Activated B cell treated with CpG ODN at 0.5 μM for 24 hours (primary cell): ENCODE measurements at places on chromosomes 1 and 21.

DNA sequence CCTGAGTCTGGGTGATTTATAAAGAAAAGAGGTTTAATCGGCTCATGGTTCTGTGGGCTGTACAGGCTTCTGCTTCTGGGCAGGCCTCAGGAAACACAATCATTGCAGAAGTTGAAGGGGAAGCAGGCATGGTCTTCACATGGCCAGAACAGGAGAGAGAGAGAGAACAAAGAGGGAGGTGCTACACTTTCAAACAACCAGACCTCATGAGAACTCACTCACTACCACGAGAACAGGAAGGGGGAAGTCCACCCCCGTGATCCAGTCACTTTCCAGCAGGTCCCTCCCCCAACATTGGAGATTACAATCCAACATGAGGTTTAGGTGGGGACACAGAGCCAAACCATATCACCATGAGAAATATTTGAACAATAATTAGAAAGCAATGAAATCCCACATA is 222.9 kb downstream of the FAM72C start:
- DNase-seq = no peak

DNA sequence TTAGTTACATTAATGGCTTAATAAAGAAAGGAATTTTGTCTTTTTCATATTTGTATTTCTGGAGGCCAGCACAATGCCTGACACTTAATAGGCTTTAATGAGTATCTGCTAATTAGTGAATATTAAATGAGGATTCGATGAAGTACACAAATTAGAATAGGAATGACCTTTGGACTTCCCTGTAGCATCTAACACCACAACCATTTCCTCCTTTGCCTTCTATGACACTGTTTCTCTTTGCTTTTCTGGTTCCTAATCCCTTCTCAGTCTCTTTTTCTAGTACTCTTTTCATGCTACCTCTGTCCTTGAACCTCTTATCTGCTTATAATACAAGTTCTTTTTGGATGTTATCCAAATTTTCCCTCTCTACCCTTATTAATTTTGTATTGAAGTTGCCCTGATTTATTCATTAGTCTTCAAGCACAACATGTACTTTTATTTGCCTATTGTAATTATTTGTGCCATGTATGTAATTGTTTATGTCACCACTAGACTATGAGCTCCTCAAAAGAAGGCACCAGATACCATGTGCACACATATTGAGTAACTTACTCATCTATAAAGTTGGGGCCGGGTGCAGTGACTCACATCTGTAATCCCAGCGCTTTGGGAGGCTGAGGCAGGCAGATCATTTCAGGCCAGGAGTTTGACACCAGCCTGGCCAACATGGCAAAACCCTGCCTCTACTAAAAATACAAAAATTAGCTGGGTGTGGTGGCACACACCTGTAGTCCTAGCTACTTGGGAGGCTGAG is 23.8 kb downstream of the RPS27 start:
- no peak for DNase-seq

- no peak for DNase-seq
Measured at GRCh38 chr1:227903061-227903521, 44.6 kb downstream of the WNT9A start.

DNA sequence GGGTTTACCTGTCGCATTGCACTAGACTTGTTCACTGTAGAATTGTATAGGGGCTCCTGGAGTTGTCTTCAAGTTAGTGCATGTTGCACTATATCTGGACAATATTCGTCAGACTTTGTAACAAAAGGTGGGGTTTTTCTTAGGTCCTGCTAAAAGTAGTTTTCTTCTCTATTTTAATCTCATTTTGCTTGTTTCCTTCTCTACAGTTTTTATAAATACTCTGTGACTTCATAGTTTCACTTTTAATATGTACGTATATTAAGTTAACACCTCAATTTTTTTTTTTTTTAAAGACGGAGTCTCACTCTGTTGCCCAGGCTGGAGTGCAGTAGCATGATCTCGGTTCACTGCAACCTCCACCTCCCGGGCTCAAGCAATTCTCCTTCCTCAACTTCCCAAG is 26.5 kb upstream of the MRPS6 start:
- no peak for DNase-seq

GRCh38 chr1:153032677-153033308 is 1.8 kb downstream of the SPRR1B start:
- DNase-seq = no peak

- no peak for DNase-seq
Measured at GRCh38 chr21:45386336-45386727, 18.6 kb upstream of the COL18A1 start.

DNA sequence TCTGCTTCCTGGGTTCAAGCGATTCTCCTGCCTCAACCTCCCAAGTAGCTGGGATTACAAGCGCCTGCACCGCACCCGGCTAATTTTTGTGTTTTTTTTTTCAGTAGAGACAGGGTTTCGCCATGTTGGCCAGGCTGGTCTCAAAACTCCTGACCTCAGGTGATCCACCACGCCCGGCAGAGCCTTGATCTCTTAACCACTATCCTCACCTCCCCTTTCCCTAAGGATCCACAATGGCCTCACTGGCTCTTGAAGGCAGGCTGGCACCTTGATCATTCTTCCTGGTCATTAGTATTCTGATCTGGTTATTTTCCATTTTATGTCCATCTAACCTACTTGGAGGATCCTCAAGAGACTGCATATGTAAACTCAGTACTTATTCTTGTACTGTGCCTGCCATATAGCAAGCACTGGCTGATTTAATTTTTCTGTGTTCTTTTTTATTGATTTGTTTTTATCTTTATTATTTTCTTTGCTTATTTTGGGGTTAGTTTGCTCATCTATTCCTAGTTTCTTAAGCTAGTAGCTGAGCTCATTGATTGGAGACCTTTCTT is 6.3 kb downstream of the RCC1 start:
- DNase-seq = no peak

DNA sequence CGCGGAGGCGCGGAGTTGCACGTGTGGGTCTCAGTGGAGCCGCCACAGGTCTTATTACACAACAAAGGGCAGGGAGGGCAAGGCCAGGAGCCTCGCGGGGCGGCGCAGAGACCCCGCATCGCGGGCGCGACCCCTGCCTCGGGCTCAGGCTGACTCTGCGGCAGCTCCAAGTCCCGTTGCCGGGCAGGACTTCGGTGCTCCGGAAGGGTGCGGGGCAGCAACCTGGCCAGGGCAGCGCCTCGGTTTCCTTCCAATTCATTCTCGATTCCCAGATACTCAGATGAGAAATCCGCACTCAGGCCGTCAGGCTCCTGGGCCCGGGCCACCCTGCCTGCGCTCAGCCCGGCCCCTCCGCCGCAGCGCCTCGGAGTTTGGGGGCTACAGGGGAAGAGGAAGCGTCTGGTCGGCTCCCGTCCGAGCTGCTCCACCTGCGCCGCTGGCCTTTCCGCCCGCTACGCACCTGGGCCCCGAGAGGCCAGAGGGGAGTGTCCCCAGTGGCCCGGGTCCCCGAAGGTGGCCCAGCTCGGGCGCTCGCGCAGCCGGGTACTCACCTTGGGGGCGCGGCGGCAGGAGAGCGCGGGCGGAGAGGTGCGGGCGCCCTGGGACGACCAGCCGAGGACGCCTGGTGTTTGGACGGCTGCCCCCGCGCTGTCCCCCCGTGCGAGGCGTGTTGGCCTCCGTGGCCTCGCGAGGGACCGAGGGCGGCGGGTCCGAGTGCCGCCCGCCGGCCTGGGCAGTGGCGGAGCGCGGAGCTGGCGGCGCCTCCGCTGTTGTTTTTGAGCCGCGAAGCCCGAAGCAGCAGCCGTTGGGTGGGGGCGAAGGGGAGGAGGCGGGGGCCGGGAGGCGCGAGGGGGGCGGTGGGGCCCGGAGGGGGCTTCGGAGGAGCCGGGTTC is 1.1 kb upstream of the PRDM16 start:
- DNase-seq = no peak

- no peak for DNase-seq
Measured at GRCh38 chr1:23171181-23171755, 2.6 kb upstream of the LUZP1 start.

DNA sequence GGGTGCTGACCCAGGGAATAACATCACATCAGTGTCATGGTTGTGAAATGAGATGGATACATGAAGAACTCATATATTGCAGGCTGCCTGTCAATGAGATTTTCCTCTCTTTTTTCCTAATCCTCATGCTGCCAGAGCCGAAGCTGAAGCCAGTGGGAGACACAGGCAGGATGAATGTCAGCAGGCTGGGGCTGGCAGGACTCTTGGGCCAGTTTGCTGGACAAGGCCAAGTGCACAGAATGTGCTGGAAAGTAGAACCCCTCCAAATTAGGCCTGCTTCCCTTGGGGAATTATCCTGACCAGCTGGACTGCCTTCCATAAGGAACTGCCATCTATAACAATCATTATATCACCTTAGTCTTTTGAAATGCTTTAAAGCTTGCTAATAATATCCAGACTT is 31.4 kb downstream of the SLC44A3 start:
- DNase-seq = no peak

DNA sequence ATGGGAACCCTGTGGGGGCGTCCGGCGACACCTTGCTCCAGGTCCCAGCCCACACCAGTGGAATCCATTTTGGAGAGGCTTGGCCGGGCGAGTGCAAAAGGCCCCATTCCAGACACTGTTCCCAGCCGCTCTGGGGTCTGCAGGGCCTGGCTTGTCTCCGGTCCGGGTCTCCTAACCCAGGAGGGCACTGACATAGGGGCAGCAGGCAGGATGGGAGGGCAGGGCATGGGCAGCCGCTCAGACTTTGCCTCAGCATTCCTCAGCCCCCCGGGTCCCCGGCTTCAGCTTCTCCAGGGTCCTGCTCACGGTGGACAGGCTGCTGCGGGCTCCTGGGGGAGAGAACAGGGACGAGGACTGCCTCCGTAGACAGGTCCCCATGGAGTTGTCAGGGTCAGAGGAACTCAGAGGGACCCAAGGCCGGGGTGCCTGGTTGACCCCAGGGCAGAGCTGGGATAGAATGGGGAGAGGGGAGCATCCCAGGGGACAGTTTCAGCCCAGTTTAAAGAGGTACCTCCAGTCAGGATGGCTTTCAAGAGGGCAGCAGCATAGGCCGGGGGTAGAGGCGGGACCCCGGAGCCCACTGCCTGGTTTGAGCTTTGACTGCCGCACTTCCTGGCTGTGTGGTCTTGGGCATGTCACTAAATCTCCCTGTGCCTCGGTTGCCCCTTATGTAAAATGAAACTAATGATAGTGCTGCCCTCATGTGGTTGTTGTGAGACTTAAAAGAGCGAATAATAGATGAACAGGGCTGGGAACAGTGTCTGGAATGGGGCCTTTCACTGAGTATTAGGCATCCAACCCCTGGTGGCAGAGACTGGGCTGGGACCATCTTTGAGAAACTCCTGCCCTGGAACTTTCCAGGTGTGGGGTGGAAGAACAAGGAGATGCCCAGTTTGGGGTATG is 3.7 kb downstream of the KNCN start:
- DNase-seq = no peak

GRCh38 chr1:91014475-91014874 is 7.4 kb downstream of the ZNF644 start:
- DNase-seq = no peak

GRCh38 chr1:229778794-229779193 is 152.7 kb downstream of the URB2 start:
- no peak for DNase-seq

DNA sequence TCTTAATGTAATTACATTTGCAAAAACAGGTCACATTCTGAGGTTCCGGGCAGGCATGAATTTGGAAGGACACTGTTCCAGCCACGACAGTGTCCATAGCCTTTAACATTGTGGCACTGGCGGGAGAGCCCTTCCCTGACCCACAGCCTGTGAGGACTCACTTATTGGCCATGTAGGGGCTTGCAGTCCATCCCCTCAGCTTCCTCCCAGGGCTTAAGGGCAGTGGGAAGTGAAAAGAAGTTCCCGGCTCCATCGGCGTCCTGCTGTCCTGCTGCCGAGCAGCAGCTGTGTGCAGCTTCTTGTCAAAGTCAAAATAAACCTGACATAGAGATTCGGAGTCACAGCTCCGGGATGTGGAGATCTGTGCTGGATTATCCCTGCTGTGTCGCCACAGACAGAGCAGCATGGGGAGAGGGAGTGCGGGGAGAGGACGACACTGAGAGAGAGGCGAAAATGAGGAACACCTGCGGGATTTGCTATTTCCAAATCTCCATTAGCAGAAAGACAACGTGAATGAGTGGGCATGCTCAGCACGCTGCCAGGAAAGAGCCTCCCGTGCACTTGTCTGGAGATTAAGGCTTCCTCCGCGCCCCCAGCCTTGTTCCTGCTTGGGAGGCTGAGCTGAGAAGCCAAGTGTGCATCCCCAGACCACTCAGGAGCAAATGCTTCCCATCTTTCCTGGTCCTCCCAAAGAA is 260.3 kb downstream of the ASTN1 start:
- DNase-seq = no peak

GRCh38 chr1:232283864-232284263 is 346.1 kb downstream of the SIPA1L2 start:
- DNase-seq = no peak

DNA sequence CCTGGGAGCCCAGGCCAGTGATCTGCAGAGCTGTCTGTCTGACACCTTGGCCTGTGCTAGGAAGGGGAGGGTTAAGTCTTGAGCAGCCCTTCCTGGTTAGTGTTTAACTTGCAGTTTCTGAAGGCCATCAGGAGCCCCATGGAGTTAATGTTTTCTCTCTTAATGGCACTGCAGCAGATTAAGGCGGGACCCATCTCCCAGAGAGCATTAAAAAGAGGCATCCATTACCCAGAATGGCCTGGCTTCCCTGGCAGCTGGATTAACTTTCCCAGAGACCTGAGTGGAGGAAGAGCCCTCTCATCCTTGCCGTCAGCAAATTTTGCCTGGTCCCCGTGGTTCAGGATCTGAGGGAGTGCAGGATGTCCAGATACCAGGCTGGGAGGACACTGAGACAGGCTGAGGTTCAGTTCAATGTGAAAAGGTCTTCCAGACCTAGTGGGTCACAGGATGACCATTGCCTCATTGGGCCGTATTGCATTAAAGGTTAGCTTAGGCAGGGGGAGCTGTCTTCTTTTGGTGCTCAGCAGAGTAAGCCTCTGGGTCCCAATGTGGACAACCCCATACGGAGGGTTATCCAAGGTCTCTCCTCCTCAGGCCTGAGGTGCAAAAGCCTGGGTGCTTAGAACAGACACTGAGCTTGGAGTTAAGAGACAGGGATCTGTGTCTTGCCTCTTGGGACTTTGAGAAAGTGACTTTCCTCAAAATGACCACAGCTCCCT is 522.6 kb downstream of the PTPRU start:
- DNase-seq = no peak

GRCh38 chr1:94572780-94573179 is 31.2 kb upstream of the F3 start:
- no peak for DNase-seq
